NCI-H187 treated with DMSO at 0.1 percent for 48 hours (cell line): ENCODE measurements at places on chromosomes 16 and 17.

GRCh38 chr17:51435641-51436091 lies 175.3 kb downstream of the UTP18 start:
- DNase-seq: no peak

GRCh38 chr16:72455743-72456659 lies 284.0 kb upstream of the PMFBP1 start:
- DNase-seq: no peak

GRCh38 chr17:79676796-79677195 lies 53.9 kb upstream of the ENPP7 start:
- no peak for DNase-seq

DNA sequence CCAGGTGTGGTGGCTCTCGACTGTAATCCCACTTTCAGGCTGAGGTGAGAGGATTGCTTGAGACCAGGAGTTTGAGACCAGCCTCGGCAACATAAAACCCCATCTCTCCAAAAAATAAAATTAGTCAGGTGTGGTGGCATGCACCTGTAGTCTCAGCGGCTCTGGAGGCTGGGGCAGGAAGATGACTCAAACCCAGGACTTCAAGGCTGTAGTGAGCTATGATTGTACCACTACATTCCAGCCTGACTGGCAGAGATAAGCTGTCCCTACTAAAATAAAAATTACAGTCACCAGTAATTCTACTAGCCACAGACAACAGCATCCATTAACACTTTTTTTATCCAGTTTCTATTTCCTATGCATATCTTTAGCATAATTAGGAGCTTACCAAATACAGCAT lies 176.3 kb downstream of the CPPED1 start:
- no peak for DNase-seq

- no peak for DNase-seq
These were observed 119.5 kb downstream of the PMP22 start for GRCh38 chr17:15145621-15146020.

GRCh38 chr16:7390974-7391373 lies 58.3 kb downstream of the RBFOX1 start:
- no peak for DNase-seq

DNA sequence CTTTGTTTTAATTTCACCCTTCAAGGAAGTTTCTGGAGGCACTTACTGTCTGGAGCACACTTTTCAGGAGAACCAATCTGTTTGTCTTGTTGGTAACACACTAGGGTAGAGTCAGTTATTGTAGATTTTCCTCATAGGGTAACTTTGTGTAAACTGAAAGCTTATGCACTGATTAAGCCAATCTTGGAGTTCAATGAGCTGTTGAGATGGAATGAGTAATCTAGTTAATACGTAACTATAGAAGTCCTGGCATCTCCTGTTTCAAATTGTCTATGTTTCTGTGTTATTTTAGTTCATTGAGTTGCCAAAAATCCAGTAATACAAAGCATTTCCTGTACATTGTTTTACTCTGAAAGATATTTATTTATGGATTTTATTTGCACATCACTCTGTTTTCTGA lies 111.6 kb upstream of the HAS3 start:
- no peak for DNase-seq

GRCh38 chr16:80990577-80990976 lies 16.1 kb downstream of the CMC2 start:
- no peak for DNase-seq

DNA sequence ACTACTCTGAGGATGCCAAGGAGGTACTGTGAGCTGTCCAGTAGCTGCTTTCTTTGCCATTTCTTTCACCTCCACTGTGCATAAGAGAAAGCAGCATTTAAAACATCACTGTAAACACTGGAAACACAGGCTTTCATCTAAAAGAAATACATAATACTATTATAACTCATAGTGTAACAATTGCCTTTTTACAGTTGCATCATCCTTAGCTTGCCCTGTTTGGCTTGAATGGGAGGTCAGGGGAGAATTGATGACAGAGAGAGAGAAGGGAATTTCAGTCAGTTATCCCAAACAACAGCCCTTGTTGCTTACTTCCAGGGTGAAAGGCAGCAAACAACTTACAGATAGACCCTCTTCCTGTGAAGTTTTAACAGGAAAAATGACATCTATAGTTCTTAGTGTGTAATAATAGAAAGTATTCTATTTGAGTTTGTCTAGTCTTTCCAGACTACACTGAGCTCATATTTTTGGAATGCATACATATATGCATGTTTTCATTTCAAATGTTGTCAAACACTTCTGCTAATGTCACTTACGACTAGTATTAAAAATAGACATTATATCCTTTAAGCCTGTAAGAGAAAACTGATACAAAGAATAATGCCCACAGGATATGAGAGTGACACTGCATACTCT lies 71.7 kb upstream of the MTMR4 start:
- no peak for DNase-seq
